ENCODE measurements at places on chromosomes 12 and 14. TPM values are rescaled to one million over a fixed set of nuclear protein-coding genes. Genes with fewer than 3 reads are reported as not detected.

Gene CCDC177
- under 0.01 TPM for total RNA-seq

Gene MYH7
- total RNA-seq, result 0.56 TPM

Gene KLRD1
- under 0.01 TPM for total RNA-seq

Gene NAB2
- total RNA-seq, result 46.2 TPM

Gene TPH2
- total RNA-seq, result not detected

Gene CLEC4C
- not detected for total RNA-seq

Gene INHBC
- total RNA-seq, result not detected

Gene CARMIL3
- total RNA-seq, result 0.64 TPM

Gene EML5
- total RNA-seq, result not detected

Gene DTX1
- total RNA-seq, result 0.39 TPM

Gene OR4K15
- not detected for total RNA-seq

Gene PMEL
- total RNA-seq, result 1.7 TPM

Gene CYP46A1
- not detected for total RNA-seq

Gene POLE2
- 3.9 TPM for total RNA-seq

Gene RTL1
- not detected for total RNA-seq

Data from epithelial cell of alveolus of lung (primary cell).